ENCODE measurements at places on chromosomes 13 and 19.

DNA sequence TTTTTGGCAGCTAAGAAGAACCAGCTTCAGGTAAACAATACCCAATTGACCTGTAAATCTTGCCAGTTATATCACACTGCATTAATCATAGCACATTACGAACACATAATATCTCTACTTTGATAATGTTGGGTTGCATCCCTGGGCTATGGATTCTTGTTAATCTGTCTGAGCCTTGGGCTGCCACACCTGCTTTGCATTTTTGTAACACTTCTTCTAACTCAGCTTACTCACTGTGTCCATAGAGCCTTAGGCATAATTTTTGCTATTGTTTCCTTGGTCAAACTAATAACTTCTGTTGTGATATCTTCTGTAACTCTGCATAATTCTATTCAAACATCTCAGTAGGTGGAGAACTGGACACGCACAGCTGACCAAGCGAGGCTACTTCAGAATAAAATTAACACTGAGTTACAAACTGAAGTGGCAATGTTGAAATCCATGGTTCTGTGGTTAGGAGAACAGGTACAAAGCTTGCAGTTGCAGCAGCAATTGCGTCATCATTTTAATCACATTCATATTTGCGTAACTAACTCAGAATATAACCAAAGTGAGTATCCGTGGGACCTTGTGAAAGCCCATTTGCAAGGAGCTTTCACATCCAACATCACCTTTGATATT, 6.4 kb downstream of the ZNF350 start:
- DNase-seq: no peak

DNA sequence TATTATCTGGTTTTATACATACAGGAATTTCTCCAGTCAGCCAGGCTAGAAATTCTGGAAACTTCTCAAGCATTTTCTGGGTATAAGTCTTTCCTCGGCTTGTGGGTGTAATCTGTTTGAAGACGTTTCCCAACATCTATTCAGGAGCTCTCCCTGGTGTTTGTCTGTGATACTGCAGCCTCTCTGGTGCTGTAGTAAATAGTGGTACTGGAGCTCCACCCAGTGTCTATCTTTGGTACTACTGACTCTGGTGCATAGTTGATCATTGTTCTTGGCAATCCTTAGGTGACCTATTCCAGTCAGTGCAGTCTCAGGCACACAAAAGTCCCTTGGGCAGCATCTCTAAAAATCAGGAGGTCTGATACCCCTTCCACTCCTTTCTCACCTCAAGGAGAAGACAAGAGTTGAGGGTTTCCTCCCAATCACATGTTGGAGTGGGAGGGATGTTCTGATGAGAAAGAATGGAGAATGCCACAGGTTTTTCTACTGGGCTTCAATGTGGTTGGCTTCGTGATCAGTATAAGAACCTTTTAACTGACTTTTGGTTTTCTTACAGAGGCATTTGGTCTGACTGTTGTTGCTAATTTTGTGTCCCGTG, 115.5 kb downstream of the CYSLTR2 start:
- DNase-seq: peak; percentile 91

GRCh38 chr19:30780032-30780431, 407.8 kb downstream of the ZNF536 start:
- no peak for DNase-seq

- peak; percentile 77 for DNase-seq
Measured at GRCh38 chr19:55605637-55606470, at the start of gene ZNF865. Gene ZNF865 (plus strand): TSS chr19:55605647. CDS start chr19:55613619, 7,972 bp downstream.

DNA sequence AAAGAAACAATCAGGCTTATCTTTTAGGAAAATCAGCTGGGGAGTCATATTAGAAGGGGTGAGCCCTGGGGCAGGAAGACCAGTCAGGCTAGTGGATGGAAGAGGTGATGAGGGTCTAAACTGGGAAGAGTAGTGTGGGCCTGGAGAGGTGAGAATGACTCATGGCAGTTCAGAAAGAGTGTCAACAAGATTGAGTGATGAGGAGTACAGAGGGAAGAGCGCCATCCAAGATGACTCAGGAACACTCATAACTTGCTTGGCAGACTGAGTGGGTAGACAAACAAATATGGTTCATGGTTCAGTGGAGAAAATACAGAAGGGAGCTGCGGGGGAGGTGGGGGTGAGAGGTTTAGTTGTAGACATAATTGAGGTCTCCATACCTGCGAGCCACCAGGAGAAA, 17.3 kb upstream of the CLDN10 start:
- DNase-seq: no peak

DNA sequence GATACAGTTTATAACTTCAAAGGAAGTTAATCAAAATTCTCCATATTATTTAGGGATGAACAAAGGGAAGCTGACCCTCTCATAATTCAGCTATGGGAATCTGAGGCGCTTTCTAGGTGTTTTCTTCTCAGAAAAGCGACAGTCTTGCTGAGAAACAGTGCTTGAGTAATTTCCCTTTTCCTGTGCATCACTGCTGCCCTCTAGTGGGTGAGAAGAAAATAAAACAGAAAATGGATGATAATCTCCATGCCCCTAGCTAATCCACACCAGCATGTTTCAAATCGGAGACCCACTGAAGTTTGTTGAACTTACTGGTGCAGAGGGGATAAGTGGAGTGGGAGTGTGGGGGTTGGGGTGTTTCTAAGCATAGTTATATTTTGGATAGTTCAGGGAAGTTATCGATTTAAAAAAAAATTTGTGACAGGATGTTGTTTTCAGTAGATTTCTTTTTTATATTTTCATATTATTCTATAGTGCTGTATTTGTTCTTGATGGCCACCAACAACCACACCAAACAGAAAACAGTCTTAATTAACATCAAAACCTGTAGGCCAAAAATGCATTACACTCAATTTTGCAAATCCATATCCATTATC, 21.4 kb downstream of the LCP1 start:
- peak; percentile 85 for DNase-seq

DNA sequence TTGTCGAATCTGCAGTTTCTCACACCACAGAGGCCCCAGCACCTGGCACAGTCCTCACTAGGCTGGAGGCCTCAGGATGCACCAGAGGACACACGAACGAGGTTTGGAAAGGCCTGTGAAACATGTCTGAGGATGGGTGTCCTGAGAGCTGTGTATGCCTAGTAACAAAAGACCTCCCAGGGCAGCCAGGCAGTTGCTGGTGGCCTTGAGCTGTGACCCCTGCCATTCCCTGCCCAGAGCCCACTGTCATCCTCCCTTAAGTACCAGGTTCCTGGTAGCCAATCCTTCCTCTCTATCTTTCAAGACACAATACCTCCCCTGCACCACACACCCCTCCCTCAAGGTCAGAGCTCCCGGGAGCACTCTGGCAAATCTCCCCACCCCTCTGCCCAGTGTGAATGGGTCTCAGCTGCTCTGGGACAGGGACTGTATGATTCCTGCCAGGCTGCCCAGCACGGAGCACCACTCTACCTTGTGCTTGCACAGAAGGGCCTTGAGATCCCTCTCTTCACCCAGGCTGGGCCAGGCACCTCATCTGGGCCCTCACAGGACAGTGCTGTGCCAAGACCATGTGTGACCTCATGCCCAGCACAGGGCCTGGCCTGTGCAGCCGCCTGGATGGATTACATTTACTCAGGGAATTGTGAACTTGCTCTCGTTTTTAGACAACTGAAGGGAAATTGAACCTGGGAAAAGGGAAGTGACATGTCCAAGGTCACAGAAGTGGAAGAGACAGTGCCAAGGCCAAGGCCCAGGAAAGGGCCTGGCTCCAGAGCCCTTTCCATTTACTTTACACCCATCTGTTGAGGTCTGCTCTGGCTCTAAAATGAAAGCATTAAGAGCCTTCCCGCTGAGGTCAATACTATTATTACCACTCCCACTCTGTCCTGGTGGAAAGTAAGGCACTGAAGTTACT, 2.2 kb downstream of the ZNF787 start:
- DNase-seq: no peak

DNA sequence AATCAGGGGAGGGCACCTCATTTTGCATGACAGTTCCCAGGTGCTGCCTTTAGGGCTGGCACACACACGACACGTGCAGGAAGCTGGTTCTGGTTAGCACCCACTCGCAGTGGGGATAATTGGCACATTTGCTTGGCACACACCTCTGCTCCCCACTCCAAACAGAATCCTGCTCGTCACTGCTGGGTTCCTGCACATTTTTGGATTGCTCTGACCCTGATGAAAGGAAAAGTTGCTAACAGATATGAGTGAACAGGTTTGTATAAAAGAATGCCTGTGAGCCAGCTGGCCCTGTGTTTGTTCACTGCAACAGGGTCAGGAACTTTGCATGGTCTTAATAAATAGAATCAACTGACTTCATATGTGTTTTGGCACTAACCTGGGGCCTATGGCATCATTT, 1500.4 kb downstream of the EFNB2 start:
- no peak for DNase-seq

DNA sequence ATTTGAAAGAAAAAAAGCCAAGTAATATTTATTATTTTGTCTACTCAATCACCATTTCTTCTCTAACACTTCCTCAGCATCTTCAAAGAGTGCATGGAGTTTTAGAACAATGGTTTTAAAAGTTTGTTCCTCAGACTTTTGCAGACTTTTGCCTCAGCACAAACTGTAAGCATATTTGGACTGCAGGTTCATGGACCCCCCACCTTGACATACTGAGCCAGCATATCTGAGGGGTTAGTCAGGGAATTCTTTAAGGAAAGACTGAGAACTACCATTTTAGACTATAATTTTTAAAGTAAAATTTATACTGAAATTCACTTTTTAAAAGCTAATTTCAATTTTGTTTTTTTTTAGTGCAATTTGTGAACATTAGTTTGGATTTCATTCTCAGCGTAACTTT, 1676.8 kb upstream of the PCDH20 start:
- DNase-seq: no peak

All from CD4-positive, alpha-beta T cell treated with Interleukin-17A for 1 hour (primary cell).